HS-5 (cell line): ENCODE measurements at places on chromosomes 4 and X.

- DNase-seq: no peak
These were observed 102.8 kb downstream of the CHRDL1 start for GRCh38 chrX:110692866-110693265.

DNA sequence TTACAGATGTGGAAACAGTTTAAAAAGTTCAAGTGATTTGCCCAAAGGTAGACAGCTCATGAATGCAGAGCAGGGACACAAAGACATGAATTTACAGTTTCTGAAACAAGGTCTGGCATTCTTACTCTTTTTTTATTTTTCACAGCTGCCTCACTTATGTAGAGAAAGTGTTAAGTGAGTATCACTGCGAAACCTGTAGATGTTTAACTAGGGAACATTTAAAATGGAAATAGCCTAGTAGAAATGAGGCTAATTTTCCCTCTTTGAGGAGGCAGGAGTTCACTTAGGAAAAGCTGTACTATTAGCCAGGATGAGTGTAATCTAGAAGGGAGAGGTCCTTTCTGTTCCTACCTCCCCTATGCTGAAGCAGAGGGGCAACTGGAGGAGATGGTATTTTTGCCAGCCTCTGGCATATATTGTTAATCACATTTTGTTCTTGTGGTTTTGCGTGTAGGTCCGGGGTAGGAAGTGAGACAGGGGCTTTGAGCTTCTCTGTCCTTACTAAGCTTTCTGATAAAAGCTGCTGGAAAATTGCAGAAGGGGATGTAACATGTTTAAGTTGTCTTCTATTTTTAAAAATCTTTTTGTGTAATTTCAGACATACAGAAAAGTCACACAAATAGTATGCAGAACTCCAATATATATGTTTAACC is 492.8 kb upstream of the NR3C2 start:
- DNase-seq: no peak

- DNase-seq: no peak
These were observed 13.5 kb downstream of the NOP14 start for GRCh38 chr4:2949782-2950125.

DNA sequence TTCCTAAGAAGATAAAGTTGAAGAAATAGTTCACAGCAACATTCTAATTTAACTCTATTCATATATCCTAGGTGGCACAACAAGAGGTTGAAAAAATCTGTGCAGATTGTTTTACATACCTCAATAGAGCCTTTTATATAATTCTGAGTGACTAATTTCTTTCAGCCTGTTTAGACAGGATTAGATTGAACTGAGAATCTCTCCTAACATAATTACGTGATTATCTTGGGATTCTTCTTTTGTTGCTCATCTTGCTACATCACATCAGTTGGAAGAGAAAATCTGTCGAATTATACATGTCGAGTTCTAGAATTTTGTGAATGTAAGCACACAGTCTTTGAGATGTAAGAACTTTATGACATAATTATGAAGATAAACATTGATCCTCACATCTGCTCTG is 1873.7 kb upstream of the IGFBP7 start:
- DNase-seq: no peak

- peak; percentile 42 for DNase-seq
These were observed 505.1 kb downstream of the PPARGC1A start for GRCh38 chr4:23384741-23385140.

- no peak for DNase-seq
These were observed 24.7 kb upstream of the SLC9B1 start for GRCh38 chr4:103044183-103044582.

- DNase-seq: no peak
These were observed 10.0 kb downstream of the ADAM29 start for GRCh38 chr4:174928174-174928573.

DNA sequence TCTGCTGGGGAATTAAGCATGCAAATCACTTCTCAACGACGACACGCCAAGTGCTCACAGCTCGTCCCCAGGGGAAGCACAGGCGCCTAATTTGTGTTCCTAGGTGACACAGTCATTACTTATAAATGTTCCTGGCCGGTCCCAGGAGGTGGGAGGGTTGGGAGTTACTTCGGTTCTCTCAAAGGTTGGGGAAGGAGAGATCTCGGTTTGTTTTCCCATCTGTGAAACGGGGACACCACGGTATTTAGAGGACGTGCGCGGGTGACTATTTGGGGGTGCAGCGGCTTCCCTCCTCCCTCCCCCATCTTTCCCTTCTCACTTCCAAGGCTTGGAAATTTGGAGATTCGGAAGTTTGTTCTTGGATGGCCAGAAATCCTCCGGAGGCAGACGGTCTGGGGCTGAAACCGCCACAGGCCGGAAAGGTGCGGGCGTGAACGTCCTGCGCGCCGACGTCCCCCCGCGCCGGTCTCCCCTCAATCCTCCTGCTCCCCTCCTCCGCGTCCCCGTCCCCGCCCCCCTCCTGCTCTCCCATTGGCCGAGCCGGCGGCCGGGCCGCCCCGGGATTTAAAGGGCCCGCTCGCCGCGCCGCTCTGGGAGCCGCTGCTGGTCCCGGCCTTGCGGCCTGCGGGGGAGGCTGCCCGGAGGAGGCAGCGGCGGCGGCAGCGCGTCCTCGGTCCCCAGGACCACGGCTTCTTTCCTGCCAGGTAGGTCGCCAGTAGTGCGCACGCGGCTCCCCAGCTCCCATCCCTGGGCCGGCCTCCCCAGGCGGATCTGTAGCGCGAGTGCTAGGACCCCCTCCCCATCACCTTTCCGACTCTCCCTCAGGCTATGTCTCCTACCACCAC is at the start of gene PORCN:
Gene PORCN, plus strand, starts transcription at position 593 of the 845 bp plus-strand sequence. CDS start 829 bp downstream, outside the sequence.
- no peak for DNase-seq

DNA sequence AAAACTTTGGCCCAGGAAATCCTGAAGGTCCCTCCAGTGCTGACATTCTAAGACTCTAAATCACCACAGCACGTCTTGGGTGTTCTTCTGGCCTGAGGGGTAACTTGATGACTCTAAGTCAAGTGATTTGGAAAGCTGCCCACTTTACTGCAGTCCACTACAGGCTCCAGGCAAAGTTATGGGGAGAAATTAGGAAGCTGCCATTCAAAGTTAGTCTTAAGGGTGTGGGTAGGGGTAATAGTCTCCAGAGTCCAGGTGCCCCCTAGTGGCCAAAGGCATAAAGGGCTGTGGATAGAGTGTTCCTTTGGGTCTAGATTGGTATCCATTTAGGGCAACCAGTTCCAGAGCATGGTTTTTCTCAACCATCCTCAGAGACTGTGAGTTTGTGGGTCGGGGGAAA is 38.7 kb upstream of the SLC16A2 start:
- DNase-seq: peak; percentile 15

DNA sequence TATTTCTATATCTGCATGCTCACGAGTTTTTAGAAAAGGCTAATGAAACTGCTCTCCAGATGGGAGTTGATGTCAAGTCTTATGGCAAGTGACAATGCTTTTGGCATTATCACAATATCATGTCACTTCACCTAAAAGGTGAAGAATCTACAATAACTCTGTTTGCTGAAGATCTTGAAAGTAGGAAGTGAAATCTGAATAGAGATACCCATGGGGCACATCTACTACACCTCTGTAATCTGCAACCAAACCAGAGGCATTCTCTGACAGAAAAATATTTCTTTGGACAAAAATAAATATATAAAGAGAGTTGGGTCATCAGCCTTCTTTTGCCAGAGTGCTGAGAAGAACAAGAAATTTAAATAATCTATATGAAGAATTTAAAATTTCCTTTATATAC is 3.9 kb upstream of the VAMP7 start:
- DNase-seq: no peak

DNA sequence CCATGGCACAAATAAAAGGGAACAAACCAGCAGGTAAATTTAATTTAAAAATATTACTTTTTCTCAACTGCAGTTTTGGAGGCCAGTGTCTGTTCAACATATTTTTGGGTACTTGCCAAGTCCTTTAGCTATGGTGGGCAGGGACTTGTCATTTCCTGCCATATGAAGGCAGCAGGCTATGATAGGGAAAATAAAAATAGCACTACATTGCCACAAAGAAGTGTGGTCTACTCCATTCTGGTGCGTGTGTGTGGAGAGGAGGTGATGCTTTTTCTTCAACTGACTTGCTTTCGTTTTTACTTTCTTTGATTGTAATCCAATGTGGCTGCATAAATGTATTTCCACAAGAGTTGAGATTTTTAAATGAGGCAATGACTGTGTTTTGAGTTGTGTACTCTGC is 17.2 kb downstream of the GPR174 start:
- no peak for DNase-seq

GRCh38 chrX:80667967-80668366 is 141.7 kb downstream of the BRWD3 start:
- no peak for DNase-seq

DNA sequence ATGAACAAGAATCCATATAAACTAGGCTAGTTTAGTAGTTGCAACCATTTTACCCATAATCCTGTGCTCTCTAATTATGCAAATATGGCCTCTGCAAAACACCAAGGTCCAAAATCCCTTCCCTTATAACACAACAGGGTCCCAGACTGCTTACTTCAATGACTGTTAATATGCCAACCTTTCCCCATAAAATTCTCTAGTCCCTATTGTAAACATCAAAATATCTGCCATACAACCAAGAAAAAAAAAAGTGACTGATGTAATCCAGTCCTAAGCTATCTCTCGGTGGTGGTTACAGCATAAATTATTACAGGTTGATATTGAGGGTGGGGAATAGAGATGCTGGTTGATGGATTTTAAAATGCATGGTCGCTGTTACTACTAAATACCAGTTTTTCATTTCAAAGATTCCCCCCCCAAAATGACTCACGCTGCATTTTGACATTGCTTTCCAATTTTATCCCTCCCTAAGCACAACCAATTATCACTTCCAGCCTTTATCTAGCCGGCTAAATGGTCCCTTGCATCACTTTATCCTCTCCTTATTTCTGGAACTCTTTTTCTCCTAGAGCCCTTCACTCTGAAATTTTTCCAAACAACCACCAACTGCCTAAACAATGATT is 44.8 kb downstream of the TSPAN5 start:
- DNase-seq: no peak

GRCh38 chr4:165621983-165622382 is 243.2 kb downstream of the CPE start:
- no peak for DNase-seq

DNA sequence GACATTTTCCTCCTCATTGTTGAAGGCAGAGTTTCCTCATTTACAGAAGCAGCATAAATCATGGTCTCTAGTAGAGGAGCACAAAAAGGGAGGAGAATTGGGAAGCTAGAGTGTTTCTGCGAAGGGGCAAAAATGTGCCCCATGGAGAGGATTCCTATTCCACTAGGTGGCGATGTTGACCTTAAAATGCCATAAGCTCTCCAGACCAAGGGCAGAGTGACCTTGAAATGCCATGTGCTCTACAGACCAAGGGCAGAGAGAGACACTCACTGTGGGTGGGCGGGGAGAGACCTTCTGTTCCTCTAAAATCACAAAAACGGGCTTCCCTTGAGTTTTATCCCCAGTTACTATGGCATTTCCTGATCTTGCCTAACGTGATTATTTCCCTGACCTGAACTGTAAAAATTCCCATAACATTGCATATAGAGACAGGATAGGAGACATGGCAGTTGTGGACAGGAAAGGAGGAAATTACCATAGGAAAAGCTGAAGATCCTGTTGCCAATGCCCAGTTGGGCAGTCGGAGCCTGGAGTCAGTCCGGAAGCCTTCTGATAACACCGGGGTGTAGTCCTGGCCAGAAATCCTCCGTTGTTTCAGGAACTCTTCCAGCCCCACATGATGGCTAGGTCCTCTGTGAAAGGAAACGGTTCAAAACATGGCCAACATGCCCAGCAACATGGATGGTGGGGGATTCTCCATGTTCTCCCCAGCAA is 567.7 kb downstream of the MAGEB5 start:
- no peak for DNase-seq

DNA sequence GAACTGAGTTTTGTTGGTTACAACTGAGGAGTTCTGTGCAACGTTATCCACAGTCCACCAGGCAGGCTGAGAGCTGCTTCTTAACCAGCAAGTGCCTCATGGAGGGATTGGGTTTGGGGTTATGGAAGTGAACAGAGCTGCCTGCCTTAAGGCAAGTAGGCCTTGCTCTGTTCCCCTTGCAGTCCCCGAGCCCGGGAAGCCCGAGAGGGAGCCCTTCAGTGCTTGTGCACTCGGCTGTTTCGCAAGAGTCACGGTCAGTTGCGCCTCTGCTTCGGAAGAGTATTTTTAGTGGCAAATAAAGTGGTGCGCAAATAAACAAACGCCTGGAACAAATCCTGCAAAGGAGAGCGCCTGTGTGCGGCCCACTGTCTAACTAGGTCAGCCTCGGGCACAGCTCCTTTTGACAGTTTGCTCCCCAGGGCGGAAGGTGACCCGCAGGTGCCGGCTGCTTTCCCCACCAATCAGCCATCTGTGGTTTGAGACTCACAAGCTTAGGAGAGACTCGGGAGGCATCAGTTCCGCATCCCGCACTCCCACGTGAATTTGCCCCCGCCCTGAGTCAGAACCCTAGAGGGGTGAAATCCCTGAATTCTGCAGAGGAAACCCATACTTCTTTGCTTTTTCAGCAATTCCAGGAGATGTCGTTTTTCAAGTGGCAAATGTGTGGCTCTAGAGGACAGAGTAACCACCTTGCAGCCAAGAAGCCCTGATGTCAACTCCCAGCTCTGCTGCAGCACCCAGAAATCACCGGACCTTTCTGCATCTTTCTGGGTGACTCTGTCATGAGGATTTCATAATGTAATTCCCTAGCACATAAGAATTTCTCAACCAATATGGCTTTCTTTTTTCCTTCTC is 56.8 kb downstream of the LGI2 start:
- no peak for DNase-seq

DNA sequence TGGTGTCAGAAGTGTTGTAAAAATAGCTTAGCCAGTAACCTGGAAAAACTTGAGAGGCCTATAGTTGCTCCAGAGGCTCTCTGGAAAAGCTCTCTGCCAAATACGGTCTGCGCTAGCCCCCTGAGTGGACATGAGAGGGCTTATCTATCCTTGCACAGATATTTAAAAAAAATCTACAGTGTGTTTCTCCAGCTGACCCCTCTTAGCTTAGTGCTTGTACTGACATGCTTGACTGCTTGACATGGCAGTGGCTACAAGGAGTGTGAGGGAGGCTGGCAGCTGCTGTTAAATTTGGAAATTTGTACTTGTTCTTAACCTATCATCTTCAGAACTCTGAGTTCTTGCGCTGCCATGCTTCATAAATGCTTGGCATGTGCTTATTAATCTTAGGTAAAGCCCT is 229.2 kb downstream of the RBMX2 start:
- no peak for DNase-seq

DNA sequence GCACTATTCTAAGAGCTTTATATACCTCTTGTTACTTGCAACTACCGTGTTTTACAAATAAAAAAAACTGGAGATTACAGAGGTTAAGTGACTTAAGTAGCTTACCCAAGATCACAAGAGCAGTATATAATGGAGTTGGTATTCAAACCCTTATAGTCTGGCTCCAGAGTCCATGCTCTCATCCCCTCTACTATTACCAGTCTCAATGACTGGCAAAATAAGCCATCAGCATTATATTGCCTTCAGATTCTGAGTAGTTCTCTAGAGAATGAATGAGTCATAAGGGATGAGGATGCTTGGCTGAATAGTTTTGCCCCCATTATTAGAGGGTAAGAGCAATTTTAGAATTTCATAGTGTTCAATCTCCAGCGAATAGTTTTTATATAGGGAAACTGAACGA is 170.1 kb upstream of the ATOH1 start:
- peak; percentile 25 for DNase-seq

GRCh38 chr4:106670976-106671375 is 302.4 kb upstream of the GIMD1 start:
- DNase-seq: no peak
